Dermis blood vessel endothelial cell (primary cell): ENCODE measurements at places on chromosomes 16 and 17.

DNA sequence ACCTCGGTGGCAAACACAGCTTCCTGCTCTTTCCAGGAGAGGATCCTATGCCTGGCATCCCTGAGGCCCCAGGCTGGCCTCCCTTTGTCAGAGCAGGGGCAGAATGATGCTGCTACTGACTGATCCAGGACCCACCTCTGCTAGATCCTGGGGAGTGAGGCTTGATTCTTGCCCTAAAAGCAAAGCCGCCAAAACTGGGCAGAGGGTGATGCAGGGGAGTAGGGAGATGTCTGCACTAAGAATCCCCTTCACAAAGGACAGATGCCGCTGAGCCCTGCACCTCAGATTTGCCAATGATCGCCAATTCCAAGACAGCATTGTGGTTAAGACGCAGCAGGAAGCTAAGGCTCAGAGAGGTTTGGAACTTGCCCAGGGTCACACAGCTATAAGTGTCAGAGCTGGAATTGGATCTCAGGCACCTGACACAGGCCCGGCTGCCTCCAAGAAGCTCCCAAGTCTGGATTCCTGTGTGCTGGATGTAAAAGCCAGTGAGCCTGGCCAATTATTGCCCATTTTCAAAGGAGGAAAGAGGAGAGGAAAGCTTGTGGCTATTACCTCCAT is 60.7 kb upstream of the TNRC6C start:
- DNase-seq: no peak

DNA sequence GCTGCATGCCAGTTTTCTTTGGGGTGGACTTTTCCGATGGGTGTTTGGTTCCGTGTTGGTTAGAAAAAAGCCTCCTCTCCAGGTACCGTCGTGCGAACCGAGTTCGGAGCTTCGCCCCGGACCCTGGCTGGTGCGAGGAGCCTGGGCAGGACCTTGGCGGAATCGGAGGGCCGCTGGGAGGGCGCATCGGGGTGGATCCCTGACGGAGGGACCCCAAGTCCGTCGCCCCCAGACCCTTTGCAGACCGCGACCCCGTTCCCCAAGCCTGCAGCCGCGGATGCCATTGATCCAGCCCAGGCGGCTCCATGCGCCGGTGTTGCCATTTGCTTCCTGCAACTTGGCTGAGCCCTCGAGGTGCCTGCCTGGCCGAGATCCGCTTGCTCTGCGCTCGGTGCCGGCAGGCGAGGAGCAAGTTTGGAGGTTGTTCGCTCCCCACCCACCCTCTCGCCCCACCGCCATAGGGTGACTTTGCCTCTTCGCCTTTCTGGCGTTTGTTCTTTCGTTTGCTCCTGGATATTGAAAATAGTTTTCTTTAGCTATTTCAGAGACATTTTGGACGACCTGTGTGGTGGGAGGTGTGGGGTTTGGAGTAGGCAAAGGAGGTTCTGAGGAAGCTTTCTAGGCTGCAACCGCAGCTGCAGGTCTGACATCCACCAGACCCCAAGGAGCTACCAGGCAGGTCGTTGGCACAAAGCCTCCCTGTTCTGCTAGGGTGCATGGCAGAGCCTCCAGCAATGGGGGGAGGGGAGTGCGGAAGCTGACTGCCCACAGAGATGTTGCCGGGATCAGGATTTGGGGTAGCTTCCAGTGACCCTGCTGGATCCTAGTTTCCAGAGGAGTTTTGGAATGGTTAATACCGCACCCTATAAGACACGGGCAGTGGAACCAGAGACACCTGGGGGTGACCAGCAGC is 58.2 kb downstream of the RAP1GAP2 start:
- no peak for DNase-seq

DNA sequence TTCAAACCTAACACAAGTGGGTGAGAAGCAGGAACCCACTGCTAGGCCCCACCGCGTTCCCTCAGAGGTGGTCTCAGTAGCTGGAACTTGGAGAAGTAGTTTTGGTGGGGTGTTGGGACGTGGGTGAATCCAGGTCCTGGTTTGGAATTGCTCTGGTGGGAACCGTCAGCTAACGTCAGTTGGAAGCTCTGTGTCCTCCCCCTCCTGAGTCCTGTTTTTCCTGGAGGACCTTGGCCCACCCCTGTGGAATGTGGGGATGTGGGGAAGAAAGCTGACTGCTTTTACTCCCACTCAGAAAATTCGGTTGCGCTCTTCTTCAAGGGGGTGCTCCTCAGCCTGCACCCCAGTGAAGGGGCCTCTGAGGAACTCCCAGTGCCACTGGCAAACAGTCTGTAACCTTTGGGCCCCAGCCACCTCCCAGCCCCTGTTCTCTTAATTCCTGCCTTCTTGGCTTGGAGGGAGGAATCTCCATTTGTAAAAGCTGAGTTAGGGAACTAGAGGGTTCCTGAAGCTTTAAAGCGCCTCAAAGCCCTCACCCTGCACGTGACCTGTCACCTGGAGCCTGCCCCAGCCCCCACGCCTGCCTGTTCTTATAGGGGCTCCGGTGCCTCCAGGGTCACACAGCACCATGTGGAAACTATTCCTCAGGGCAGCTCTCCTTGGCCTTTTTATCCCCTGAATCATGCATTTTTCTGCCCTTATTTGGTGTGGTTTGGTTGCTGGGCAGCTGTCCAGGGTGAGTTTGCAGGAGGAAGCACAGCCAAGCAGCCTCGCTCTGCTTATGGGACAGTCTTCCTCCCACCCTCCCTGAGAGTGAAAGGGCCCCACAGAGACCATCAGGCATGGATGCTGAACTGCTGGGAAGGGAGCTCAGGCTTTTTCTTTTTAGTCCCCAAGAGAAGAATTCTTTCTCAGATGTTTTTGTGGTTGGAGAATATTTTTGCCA is 16.2 kb upstream of the NAGLU start:
- DNase-seq: peak; percentile 98

- no peak for DNase-seq
Measured at GRCh38 chr17:49452201-49452600, 37.5 kb upstream of the PHB1 start.

DNA sequence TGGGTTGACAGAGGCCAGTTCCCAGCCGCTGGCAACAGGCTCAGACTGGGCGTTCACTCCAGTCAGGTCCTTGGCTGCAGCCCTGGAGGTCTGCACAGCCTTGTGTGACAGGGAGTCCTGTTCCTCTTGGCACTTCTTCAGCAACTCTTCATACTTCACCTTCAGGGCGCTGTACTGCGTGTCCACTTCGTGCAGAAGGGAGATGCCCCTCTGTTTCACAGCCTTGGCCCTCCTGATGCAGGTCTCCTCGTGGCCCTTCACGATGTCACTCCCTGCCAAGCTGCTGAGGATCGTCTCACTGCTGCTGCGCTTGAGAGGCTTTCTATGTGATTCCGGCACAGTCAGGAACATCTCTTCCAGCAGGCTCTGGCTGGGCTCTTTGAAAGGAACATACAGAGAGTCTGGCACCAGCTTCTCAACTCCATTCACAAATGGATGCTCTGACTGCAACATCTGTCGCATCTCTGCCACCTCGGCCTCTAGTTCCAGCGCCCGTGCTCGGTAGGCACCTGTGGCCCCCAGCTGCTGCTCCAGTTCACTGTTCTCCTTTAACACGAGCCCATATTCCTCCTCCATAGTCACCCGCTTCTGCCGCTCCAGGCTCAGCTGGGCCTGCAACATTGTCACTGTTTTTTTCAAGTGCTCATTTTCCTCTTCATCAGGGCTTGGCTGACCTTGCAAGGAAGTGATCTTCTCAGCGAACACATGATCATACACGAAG is 27.2 kb downstream of the CDR2 start:
- DNase-seq: no peak

DNA sequence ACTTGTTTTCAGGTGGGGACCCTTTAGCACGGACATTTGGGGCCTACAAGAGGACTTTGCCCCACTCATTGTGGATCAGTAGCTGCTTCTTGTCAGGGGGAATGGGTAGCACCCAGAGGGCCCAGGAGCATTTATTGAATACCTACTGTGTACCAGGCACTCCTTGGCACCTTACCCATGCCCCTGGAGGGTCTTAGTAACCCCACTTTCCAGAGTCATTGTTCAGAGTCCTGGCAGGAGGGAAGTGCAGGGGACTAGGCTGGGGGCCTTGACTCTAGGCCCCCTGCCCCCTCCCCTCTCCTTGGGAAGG is 21.0 kb upstream of the CIBAR2 start:
- DNase-seq: no peak

DNA sequence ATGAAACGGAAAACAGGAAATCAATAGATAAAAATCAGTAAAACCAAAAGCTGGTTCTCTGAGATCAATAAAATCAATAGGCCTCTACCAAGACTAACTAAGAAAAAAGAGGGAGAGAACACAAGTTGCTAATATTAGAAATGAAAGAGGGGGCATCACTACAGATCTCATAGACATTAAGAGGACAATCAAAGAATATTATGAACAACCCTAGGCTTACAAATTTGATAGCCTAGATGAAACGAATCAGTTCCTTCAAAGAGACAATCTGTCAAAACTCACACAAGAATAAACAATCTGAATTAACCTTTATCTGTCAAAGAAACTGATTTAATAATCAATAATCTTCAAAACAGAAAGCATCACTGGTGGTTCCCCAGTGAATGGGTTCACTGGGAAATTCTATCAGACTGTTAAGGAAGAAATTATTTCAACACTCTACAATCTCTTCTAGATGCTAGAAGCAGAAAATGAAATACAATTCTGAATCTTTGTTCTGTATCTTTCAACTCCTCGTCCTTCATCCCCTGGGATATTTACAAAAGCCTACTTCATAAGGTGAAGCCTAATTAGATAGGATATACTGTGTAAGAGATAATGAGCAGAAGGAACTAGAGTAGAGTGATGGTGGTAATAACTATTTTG is 4.4 kb downstream of the ABCA9 start:
- DNase-seq: no peak

- no peak for DNase-seq
Measured at GRCh38 chr17:27481327-27481726, 25.1 kb downstream of the KSR1 start.

DNA sequence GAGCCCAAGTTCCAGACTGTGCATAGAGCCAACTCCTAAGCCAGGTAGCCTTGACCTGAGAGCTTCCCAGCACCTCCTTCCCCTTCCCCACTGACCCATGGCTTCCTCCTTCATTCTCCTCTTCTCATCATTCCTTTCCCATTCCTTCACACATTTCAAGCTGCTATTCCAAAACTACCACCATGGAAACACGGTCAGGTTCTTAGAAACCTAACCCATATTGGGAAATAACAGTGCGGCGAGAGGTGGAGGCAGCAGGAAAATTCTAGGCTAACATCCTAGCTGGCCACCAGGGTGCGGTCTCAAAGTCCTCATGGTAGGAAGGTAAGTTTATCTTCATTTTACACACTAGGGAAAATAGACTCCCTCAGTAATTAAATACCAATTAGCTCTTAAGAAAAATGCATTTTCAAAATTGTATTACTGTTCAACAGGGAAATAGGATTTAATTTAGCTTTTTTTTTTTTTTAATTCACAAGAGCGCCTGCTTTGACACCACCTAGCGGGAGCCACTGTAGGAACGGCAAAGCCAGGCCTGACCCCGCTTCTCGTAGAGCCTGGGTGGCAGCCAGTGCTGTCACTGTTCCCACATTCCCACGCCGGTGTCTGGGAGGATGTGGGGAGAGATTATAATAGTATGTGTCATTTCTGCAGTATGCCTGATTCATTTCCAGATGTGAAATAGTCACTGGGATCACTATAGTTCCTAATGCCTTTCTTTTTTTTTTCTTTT is 14.0 kb upstream of the SPHK1 start:
- peak; percentile 90 for DNase-seq

DNA sequence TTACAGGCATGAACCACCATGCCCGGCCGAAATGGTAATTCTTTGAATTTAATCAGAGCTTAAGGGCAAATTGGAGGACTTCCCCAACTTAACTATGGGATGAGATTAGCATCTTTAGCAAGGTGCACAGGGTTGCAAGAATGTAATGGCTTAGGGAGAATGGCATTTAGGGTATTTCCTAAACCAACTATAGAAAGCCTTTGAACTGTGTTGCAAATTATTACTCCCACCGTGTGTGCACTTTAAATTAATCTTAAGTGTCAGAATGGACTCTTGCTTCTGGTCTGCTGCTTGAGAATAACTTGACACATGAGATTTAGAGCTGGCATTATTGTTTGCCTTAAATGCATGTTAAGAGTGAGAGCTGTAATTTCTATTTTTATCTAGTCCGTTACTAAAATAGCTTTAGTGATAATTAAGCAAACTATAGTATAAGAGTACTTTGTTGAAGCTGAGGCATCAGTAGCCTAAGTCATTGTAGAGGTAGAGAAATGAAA is 59.8 kb downstream of the TUBD1 start:
- peak; percentile 41 for DNase-seq

GRCh38 chr17:57106107-57106835 is 21.2 kb downstream of the AKAP1 start:
- DNase-seq: peak; percentile 22

DNA sequence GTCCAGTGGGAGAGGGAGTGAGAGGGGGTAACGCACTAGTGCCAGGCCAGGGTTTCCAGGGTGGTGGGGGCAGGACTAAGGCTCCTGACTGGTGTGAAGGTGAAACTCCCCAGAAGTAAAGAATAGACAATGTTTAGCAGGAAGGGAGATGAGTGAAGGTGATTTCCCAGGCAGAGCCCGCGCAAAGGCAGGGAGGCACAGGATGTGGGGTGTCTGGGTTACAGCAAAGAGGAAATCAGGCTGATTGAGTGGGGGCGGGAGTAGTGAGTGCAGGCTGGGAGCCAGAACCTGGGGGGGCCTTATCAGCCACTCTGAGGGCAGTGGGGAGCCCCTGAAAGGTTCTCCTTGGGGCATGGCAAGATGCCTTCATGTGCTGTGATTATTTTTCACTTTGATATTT is 167.5 kb downstream of the UTP18 start:
- DNase-seq: no peak
